Activated naive CD4-positive, alpha-beta T cell treated with anti-CD3 and anti-CD28 coated beads, Interleukin-2, amount 50 U/mL, for 16 hours (primary cell): ENCODE measurements at places on chromosomes 13 and 19.

- DNase-seq: no peak
Measured at GRCh38 chr13:84896128-84896527, 903.1 kb downstream of the SLITRK6 start.

DNA sequence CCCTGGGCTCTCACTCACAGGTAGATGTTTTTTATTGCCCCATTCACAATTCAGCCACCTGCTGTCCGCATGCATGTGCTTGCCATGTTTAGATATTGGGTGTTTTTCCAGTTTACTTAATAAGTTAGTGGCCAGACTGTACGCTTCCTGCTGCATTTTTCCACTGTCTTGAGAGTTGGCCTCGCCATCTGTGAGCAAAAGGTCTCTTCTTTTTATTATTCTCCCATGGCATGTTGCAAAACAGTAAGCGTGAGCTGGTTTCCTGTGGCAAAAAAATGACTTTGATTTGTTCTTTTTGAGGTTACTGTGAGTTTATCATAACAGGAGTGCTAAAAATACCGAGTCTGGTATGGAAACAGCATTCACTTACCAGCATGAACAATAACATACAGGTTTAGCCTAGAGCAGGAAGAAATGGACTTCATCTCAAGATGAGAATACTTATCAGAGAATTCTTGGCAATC is 46.0 kb downstream of the SAE1 start:
- peak; percentile 39 for DNase-seq

- no peak for DNase-seq
Measured at GRCh38 chr19:44002212-44002565, 568 bp upstream of the ZNF230 start.

DNA sequence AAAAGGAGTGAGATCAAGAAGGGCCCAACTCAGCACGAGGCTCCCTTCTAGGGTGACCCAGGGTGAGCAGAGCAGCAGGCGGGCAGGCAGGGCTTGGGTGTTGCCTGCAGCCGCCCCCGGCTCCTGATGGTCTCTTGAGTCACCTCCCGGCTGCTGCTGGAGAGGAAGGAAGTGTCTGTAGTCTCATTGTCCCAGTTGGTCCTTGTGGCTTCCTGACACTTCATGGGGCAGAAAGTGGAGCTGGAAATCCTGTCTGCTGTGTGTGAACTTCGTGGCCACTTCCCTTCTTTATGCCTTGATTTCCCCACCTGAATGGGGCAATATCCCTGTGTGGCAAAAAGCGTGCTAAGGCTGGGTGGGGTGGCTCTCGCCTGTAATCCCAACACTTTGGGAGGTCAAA is 2.5 kb downstream of the MAP1S start:
- DNase-seq: no peak

DNA sequence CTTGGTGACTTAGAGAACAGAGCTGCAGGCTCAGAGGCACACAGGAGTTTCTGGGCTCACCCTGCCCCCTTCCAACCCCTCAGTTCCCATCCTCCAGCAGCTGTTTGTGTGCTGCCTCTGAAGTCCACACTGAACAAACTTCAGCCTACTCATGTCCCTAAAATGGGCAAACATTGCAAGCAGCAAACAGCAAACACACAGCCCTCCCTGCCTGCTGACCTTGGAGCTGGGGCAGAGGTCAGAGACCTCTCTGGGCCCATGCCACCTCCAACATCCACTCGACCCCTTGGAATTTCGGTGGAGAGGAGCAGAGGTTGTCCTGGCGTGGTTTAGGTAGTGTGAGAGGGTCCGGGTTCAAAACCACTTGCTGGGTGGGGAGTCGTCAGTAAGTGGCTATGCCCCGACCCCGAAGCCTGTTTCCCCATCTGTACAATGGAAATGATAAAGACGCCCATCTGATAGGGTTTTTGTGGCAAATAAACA is 9.9 kb downstream of the APOC1 start:
- DNase-seq: no peak

- DNase-seq: no peak
Measured at GRCh38 chr13:106087201-106087600, 448.3 kb downstream of the EFNB2 start.

DNA sequence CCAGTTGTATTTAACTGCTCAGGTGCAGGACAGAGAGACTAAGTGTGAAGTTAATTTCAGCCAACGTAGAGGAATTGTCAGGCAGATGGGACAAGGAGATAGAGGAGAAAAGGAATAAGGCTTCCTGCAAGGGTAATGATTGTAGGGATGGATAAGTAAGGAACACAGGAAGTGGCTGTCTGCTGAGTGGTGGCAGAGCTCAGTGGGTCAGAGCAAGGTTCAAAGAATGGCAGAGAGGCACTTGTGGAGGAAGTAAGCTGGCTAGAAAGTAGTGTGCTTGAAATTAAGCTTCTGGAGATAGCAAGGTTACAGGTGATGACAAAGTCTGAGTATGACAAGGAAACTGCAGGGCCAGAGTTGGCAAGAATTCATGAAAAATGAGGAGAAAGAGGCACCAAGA is 47.9 kb downstream of the USPL1 start:
- DNase-seq: no peak

- DNase-seq: peak; percentile 88
Measured at GRCh38 chr13:30673669-30674521, 56.2 kb downstream of the USPL1 start.

DNA sequence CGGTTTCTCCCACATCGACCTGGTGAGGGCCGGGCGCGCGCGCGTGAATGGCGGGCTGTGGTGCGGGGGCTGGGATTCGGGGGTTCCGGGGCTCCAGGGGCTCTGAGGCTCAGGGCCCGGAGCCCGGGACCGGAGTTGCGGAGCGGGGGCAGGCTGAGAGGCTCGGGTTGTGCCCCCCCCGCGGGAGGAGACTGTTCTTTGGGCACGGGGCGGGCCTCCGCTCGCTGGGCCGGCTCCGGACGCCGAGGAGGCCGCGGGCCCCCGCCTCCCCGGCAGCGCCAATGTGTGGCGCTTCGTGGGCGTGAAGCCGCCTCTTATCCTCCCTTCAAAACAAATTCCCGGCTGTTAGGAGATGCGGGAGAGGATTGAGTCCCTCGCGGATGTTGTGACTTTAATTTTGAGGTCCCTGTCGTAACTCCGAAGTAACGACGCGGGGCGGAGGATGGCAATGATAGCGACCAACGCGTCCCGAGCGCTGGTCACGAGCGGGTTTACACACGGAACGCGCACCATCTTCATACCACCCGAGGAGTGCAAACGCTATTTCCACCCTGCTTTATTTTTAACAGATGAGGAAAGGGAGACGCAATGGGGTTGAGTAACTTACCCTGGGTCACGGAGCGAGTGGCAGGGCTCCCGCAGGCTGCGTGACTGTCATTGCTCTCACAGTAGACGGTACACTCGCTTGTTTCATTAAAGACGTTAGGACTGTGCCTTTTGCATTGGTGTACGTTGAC is 536 bp downstream of the UBA2 start:
- DNase-seq: peak; percentile 45

- peak; percentile 55 for DNase-seq
Measured at GRCh38 chr19:14248578-14249011, 42.6 kb upstream of the ADGRL1 start.
